IPS-NIHi11 (cell line): ENCODE measurements at places on chromosomes 1 and 21.
A peak's percentile ranks its signal among the peaks of the same experiment; 100 is the strongest.

GRCh38 chr1:149962039-149962647, 25.5 kb upstream of the MTMR11 start:
- peak; percentile 64 for DNase-seq

DNA sequence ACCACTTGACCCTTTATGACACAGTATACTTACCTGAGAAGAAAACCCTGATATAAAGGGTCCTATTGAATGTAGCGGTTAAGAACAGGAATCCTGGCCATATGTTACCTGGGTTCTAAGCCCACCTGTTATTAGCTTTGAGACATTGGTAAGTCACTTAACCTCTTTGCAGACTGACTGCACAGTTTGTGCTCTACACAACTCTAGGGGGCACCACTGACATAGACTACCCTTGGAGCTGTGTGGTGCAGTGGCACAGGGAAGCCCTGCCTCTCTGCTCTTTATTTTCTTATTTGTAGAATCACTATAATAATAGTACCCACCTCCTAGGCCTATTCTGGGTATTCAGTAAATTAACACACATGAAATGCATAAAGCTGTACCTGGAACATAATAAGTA, 165.6 kb downstream of the C1orf94 start:
- no peak for DNase-seq

DNA sequence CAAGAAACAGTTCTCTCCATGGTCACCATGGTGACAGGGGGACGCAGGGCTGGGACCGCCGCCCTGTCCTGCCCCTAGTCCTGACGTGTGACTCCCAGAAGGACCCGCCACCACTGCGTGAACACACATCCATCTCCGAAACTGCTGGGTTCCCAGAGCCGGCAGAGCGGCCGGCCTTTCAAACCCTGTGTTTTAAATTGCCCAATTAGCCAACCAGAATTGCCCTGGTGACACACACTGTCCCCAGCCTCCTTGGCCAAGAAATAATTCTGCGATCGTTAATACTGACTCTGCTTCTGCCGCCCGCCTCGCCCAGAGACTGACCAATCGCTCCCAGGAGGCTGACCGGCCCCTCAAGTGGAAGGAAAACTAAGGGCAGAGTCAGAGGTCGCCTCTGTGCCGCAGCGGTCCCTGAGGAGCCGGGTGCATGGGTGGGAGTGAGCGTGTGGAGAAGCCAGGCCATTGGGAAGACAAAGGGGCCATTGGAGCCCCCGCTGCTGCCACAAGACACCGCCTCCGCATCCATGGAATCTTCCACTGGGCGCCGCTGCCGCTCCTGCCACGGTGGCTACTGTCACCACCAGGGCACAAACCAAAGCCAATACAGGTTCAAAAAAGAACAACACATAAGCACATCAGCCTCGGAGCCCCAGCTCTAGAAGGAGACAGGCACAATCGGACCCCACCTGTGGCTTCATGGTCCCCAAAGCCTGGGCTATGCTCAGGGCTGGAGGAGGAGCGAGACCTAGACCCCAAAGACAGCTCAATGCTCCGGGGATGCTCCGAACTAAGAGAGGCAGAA, 273.2 kb downstream of the NPHP4 start:
- DNase-seq, result no peak

- no peak for DNase-seq
Measured at GRCh38 chr1:159430985-159431384, 1.0 kb upstream of the OR10J4 start.

GRCh38 chr1:17118268-17118667, 983 bp downstream of the PADI2 start:
- no peak for DNase-seq

DNA sequence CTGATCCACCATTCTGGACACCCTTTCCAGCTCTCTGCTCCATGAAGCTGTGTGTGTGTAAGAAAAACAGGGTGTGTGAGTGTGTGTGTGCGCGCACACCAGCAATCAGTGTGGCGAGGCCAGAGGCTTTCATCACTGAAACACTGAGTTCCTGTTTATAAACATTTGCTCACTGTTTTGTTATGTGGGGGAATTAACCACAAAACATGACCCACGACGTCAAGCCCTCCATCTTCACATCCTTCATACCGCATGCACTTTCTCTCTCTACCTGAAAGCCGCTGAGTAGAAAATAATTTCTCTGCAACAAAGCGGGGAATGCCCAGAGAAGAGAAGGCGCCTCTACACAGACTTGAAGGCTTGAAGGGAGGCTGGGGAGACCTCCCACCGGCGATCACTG, 148.9 kb upstream of the IRF2BP2 start:
- no peak for DNase-seq

DNA sequence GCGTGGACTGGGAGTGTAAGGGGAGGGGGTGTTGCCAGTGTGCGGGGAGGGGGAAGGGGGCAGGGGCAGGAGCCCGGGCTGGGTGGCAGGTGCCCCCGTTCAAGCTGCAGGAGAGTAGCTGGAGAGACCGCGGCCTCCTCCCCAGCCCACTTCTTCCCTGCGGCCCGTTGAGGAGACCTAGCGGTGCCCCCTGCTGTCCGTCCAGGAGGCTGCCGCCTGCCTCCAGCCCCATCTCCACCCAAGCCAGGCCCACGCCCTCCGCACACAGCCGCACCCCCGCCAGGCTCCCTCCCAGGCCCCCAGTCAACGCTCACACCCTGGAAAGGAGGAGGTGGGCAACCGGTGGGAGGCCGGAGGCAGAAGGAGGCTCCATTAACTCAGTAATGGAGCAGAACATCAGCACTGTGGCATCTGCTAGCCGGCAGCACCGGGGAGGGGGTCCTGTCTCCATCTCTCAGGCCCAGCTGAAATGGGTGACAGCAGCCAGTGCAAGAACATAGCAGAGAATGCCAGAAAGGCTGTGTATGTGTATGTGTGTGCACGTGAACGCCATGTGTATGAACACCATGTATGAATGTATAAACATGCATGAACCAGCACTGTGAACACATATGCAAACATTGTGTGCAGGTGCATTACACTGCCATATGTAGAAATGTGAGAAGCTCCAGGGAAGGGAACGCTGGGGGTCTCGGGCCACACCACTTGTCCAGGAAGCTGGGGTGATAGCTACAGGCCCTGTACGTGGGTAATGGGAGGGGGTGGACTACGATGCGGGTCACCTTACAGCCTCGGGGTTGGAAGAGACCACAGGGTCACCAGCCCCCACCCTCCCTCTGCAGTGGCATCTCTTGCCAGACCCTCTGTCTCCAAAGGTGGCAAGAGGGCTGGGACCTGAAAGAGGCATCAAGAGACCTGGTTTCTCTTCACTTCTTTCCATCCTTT, 84.6 kb downstream of the SYT2 start:
- DNase-seq, result peak; percentile 94

DNA sequence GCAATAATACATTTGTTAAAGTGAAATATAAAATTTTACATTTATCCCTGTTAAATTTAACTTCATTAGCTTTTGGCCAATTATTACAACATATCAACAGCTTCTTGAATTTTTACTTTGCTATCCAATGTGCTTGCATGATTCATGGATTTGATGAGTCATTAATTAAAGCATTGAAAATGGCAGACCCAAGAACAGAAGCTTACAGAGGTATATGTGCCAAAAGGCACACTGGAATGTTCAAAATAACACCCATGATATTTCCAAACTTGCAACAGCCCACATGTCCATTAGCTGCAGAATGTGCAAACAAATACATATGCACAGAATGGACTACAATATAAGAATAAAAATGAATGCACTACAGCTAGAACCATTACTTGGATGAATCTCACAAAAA, 76.4 kb upstream of the MAN1A2 start:
- no peak for DNase-seq

DNA sequence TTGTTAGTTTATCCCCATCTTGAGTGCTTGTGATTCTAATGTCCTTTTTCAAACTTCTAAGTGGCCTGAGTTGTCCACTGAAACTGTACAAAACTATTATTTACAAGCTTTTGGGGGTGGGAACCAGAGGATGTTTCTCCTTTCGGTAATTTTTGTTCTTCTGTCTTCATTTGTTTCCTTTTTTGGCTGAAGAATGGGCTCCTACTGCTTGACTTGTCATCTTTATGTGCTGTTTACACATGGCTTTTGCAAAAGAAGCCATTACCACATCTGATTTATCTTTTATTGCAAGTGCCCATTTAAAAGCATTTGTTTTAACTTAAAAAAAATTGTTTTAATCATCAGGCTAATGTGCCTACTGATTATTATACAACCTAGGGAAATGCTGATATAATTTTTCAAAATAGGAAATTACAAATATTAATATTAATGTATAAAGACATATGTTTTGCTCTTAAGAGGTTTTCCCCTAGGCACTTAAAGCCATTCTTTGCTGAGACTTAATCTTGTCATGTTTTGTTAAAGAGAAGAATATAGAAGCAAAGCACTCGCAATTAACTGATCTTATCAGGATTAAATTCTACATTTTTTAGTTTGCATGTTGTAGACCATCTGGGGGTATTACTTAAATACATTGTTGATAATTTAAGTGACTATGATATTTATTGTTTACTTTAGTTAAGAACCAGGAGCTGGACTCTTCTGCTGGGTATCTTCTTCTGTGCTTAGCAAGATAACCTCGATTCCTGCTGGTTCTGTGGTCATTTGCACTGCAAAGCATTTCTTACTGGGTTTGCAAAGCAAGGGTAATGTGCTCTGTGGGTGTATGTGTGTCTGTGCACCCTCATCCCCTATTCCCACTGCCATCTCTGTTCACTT, 40.1 kb downstream of the TMEM200B start:
- no peak for DNase-seq

DNA sequence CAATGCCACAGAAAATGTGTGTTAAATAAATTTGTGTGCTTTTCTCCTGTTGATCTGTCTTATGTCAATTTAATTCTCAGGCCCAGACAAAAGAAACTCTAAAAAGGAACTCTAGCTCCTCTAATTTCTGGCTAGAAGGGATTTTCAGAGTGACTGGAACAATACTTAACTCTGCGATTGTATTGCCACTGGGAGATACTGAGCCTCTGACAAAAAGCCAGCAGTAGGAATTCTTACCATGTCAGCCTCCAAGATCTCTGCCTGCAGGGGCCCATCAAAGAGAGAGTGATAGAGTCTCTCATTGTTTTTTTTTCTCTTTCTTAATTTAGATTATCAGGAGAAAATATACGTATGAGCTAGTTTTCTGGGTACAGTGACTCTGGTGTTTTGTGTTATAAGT, 1165.7 kb downstream of the BRINP3 start:
- no peak for DNase-seq

DNA sequence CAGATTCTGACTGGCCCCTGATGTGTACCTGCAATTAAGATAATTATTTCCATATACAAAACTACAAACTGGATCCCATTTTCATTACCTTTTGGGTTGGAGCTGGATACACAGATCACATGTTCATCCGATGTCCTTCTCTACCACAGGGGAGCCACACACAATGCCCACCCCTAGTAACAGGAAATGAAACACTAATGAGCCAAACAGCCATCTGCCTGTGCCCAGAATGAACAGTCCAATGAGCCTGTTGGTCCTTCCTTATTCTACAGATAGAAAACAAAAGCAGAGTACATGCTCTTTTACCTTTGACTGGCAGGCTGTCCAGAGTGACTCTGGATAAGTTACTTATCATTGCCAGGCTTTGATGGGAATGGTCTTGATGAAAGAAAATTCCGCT, 68.6 kb downstream of the SIPA1L2 start:
- no peak for DNase-seq

- DNase-seq, result no peak
Measured at GRCh38 chr1:211485480-211485857, 6.5 kb downstream of the RD3 start.

DNA sequence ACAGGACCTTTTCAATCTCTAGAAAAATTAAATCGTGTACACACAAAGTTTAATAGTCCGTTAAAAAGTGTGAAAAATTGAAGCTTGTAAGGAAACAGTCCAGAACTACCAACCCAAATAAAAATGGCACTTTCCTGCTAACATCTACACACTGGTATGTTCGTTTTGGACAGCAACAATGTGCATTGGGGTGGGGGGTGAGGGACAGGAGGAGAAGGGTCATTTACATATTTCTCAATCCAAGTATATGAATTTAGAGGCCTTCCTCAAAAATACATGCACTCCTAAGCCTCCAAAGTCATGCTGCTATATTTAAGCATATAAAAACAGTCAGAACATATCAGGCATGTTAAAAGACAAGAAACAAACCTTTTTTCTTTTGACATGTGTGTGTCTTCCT, 2.5 kb downstream of the PPP1R15B start:
- DNase-seq, result no peak

GRCh38 chr1:226532553-226532952, 16.0 kb upstream of the STUM start:
- peak; percentile 38 for DNase-seq
